A549 treated with RU486 at 1 μM for 4 hours (cell line): ENCODE measurements at places on chromosomes 5 and 9. TPM values are rescaled to one million over a fixed set of nuclear protein-coding genes. Genes with fewer than 3 reads are reported as not detected.

RPL35 gene
- total RNA-seq = 2,799 to 3,193 TPM (median 2,947 TPM) in 5 replicates

MARCHF6 gene
- 39.5 to 73.7 TPM (median 69.1 TPM) in 5 replicates for total RNA-seq

PGM5 gene
- total RNA-seq = not detected in 5 replicates

ENC1 gene
- 10.8 to 12.1 TPM (median 11.2 TPM) in 5 replicates for total RNA-seq

MOB3B gene
- total RNA-seq = 4.9 to 8.5 TPM (median 7.0 TPM) in 5 replicates

GABRA1 gene
- total RNA-seq = not detected in 5 replicates

LCN1 gene
- total RNA-seq = not detected in 5 replicates

FAM120AOS gene
- 43.7 to 51.7 TPM (median 48.4 TPM) in 5 replicates for total RNA-seq

CDH6 gene
- total RNA-seq = 0.05 to 0.25 TPM (median 0.16 TPM) in 5 replicates

DMRT2 gene
- total RNA-seq = 0.13 TPM in 1 of 5 replicates, not detected in the others

FYB1 gene
- 8.0 to 19.0 TPM (median 13.3 TPM) in 5 replicates for total RNA-seq

ARSK gene
- total RNA-seq = 5.2 to 8.8 TPM (median 7.5 TPM) in 5 replicates

OR2V1 gene
- not detected in 5 replicates for total RNA-seq

PDZD2 gene
- 0.08 to 0.26 TPM (median 0.13 TPM) in 4 of 5 replicates, not detected in the other for total RNA-seq

GABRA6 gene
- not detected in 5 replicates for total RNA-seq

ADAMTS13 gene
- total RNA-seq = 0.33 to 0.97 TPM (median 0.46 TPM) in 5 replicates

SARDH gene
- 0.05 to 0.18 TPM (median 0.07 TPM) in 3 of 5 replicates, not detected in the others for total RNA-seq

TRPM3 gene
- not detected in 5 replicates for total RNA-seq

PLEKHG4B gene
- 0.56 to 1.0 TPM (median 0.96 TPM) in 5 replicates for total RNA-seq

CARTPT gene
- total RNA-seq = not detected in 5 replicates

SMIM33 gene
- not detected in 5 replicates for total RNA-seq
